Astrocyte (in vitro differentiated cells and primary cell): ENCODE measurements at places on chromosomes 5 and 9. TPM values are rescaled to one million over a fixed set of nuclear protein-coding genes. Genes with fewer than 3 reads are reported as not detected.
A peak's percentile ranks its signal among the peaks of the same experiment; 100 is the strongest.

GRCh38 chr9:79939819-79940218 lies 368.1 kb downstream of the TLE4 start:
- H3K27me3 ChIP-seq = no peaks in the 10 kb centered on the region
- H3K4me3 ChIP-seq = no peak overlapping the region
- H3K36me3 ChIP-seq = no peaks in the 10 kb centered on the region
- H3K27ac ChIP-seq = no peak overlapping the region
- peaks cover 3% of the 10 kb centered on the region for H3K4me1 ChIP-seq

- no peak overlapping the region for H3K27ac ChIP-seq
- no peak overlapping the region for H3K4me3 ChIP-seq
- no peaks in the 10 kb centered on the region for H3K27me3 ChIP-seq
These were observed 106.7 kb downstream of the INSYN2B start for GRCh38 chr5:169873642-169874041.

DNA sequence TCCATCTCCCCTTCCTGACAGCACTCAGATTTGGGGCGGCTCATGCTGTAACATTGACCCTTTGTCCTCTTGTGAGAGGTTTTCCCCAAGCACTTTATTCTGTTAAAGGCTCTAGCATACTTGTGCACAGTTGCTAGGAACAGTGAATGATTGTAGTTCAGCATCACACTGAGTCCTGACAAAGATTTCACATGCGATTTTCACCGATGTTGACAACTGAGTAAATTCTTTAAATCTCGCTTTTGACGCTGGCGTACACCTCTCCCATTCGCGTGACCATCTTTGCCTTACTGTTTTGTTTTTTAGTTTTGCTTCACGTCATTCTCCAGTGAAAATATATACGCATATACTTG lies 780 bp downstream of the CDC37L1 start:
- H3K27me3 ChIP-seq = no peaks in the 10 kb centered on the region
- H3K4me3 ChIP-seq = peak overlapping the region; percentile 89
- H3K4me1 ChIP-seq = peaks cover 17% of the 10 kb centered on the region
- H3K27ac ChIP-seq = peak overlapping the region; percentile 94
- DNase-seq = no peak

- no peaks in the 10 kb centered on the region for H3K4me1 ChIP-seq
- peaks cover 10% of the 10 kb centered on the region for H3K27me3 ChIP-seq
- no peak overlapping the region for H3K27ac ChIP-seq
These were observed 31.7 kb upstream of the ZBTB43 start for GRCh38 chr9:126773004-126773607.

The SYK gene
- total RNA-seq = 0.07 and 0.41 TPM in 2 replicates

The TAS2R1 gene
- total RNA-seq = not detected in 2 replicates

The KCTD16 gene
- 5.5 and 5.6 TPM in 2 replicates for total RNA-seq
